ENCODE measurements at places on chromosomes 4 and X. TPM values are rescaled to one million over a fixed set of nuclear protein-coding genes. Genes with fewer than 3 reads are reported as not detected.

KLHL4 gene
- 0.30 TPM for polyA plus RNA-seq

GABRG1 gene
- polyA plus RNA-seq = not detected

GPR78 gene
- not detected for polyA plus RNA-seq

VCX gene
- polyA plus RNA-seq = not detected

CCKAR gene
- polyA plus RNA-seq = not detected

XAGE1A gene
- not detected for polyA plus RNA-seq

WDR17 gene
- polyA plus RNA-seq = not detected

POU4F2 gene
- not detected for polyA plus RNA-seq

NUDT11 gene
- polyA plus RNA-seq = 1.0 TPM

RAB40AL gene
- not detected for polyA plus RNA-seq

DNA sequence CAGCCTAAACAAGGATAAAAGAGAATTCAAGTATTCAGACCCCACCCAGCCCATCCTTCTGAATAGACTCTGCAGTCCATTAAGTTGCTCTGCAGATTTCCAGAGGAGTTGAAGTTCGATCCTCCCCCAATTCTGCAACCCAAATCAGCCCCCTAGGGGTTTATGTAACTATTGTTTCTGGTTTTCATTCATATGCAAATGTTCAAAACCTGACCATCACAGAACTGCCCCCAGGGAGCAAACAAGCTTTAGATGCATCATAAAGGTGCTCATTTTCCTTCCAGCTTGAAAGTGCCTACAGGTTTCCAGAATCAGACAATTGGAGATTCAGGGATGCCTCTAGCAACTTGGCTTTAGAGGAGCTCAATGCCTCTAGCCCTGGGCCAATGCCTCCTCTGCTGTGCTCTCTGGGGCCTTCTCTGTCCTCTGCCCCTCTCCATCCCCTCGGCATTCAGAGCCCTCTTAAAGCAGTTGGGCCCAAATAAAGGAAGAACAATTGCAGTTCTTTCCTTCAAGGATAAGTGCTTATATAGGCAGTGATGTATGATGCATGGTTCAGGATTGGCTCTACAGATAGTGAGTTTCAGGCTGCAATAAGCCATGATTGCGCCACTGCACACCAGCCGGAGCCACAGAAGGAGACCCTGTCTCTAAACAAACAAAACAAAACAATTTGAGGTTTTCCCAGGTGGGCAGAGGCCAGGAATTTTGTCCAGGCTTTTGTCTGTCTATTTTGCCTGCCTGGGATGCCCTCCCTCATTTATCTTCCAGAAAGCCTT, 23.5 kb upstream of the SPINK2 start:
- DNase-seq = no peak

- no peak for DNase-seq
These were observed 63.8 kb downstream of the PRDM5 start for GRCh38 chr4:120858776-120859175.

DNA sequence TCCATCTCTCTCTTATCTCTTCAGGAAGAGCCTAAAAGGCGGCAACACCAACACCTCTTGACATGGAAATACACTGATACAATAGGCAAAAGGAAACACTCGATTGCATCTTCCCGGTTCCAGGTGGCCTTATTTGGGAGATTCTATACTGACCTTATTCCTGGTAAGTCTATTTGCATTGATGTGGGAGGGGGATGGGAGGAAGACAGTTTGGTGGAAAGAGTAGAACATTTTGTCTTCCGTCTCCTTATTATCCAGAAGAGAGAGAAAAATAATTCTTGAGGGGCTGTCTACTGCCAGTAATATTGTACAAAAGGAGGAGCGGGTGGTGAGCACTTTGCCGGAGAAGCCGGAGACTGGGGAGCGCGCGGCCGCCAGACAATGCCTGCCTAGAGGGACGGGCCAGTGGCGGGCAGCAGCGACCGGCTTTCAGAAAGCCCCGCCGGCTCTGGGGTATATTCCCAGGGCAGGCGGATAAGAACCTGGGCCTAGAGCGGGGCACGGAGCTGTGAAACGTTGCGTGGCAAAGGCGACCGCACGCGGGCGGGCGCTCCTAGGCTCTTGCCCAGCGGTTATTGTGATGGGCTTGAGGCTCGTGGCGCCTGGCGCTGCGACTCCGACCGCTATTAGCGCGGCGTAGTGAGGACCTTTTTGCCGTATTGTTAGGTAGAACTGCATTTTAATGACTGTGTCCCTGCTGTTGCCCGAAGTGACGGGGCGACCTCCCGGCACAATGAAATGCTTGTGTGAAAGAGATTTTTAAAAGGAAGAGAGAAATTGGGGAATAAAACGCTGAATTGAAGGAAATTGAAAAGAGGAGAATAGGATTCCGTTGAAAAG, 518 bp downstream of the PRDM8 start:
- no peak for DNase-seq

- DNase-seq = no peak
These were observed 43.4 kb downstream of the SMARCAD1 start for GRCh38 chr4:94251094-94251493.

DNA sequence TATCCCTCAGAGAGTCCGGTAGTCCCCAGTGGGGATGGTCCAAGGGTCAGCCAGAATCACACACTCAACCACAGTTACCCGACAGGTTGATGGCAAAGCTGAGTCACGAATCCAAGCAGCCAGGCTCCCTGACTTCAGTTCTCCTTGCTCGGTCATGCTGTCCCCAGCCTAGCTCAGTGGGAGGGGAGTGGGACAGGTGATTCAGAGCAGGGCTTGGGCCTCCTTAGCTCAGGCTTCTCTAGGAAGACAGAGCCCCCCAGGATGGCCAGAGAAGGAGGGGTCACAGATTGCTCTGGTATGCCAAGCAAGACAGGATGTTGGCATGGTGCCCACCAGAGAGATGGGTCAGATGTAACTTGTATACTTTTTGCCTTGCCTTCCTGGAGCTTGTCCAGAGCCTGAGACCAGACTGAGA, 66.5 kb downstream of the EFNB1 start:
- DNase-seq = no peak

DNA sequence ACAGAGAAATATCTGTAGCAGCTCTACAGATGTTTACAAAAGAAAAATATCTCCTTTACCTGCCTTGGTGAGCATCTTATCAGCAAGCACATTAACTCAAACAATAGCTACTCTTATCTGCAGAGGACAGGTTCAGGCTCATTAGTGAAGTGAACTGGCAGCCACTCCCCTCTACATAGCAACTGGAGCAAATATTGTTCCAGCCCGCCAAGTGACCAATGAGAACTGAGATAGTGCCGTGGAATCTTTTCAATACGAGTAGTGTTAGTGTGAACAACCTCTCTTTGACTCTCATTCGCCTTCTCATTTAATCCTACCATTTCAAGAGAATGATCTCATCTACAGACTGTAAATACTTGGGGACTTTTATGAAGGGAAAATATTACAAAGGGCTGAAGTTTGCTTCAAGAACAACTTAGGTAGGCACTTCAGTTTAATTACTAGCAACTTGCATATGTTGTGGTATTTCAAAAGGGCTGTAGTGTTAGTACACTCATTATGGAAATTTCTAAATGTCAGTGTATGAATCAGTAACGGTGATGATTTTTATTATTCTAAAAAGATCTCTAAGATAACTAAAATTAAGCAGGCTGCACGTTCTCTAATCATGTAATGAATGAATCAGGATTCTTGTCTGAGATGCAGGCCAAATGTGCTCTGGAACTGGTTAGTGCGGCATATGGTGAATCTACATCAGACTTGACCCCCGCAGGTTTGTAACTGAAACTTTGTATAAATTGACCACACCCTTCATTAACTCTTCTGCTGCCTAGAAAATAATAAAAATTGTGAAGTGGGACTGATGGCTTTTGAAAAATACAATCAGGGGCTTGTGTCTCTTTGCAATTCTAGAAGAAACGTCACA, 72.4 kb downstream of the PALLD start:
- no peak for DNase-seq

DNA sequence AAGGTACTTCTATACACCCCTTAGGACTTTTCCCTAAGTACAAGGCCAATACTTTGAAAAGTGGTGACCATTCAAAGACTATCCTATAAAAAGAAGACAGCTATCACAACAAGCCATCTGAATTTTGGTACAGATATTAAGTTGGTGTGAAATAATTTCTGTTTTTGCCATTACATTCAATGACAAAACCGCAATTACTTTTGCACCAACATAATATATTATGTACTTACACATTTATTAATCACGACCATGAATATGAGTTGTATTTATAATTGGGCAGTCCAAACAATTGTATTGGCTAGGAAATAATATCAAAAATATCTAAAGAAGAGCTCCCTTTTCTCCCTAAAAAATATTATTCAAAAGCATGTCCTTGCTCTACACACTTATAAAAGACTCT, 215.7 kb downstream of the TMA16 start:
- DNase-seq = no peak

GRCh38 chr4:1249731-1250526, 999 bp upstream of the CTBP1 start:
- peak; percentile 53 for DNase-seq

GRCh38 chrX:120450163-120450562, 18.9 kb downstream of the LAMP2 start:
- DNase-seq = no peak

DNA sequence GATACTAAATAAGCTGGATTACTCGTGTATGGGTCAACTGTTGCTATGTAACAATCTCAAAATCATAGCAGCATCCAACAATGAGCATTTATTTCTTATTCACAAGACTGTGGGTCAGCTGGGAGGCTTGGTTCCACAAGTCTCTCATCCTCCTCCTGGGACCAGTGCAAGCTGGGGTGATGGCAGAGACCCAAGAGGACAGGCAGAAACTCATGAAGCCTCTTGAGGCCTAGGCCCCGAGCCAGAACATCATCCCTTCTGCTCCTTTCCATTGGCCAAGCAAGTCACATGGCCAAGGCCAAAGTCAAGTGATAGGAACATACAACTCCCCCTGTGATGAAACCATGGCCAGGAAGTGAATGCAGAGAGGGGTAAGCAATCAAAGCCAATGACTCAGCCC, 422.1 kb downstream of the BCOR start:
- no peak for DNase-seq

DNA sequence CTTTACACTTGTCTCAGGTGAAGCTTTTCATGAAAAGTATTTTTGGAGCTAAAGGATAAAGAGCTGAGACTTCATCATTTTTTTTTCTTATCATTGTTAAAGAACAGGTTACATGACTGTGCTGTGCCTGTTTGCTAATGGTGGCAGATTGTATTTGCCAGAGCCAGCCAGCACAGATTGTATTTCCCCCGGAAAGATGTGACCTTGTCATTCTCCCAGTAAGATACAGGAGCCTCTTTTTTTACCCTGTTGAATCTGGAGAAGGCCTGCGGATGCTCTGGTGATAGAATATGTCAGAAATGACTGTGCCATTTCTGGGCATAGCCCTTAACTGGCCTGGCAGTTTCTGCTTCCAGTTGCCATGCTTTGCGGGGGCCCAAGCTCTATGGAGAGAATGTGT, 91.9 kb downstream of the GPRIN3 start:
- no peak for DNase-seq

DNA sequence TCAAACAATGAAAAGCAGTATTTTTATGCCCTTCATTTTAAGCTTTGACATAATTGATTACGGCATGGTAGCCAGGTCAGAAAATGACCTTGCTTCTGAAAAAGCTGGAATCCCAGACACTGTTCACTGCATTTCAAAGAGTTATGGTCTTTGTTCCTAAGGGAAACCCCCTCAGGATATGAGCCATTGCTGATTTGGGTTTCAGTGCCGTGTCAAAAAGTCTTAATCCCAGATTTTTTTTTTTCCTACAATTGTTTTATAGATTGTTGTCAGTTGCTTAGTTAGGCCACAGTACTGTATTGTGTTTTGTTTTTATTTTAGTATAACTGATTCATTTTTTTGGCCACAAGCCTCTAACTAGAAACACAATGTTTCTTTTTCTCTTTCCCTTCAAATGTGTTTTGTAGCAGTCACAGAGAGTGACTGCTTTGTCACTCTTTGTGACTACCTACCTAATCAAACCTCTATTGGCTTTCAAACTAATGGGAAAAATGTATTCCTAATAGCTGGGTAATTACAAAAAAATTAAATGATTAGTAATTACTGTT, 10.3 kb downstream of the WDR44 start:
- DNase-seq = no peak

DNA sequence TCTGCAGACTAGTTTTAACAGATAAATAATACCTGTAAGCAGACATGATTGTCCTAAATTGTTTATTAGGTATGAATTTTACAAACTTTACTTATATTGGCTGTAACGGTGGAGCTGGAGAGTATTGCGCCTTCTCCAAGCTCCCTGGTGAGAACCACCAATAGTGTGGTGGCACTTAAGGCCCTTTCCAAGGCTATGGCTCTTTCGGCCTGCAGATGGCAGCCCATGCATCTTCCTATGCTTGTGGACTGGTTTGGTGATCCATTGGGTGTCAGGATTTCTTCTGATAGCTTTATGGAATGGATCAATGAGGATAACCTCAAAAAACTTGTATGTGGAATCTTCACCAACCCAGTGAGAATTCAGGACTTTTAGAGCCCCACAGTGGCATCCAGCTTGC, 7.8 kb downstream of the LARP1B start:
- no peak for DNase-seq

DNA sequence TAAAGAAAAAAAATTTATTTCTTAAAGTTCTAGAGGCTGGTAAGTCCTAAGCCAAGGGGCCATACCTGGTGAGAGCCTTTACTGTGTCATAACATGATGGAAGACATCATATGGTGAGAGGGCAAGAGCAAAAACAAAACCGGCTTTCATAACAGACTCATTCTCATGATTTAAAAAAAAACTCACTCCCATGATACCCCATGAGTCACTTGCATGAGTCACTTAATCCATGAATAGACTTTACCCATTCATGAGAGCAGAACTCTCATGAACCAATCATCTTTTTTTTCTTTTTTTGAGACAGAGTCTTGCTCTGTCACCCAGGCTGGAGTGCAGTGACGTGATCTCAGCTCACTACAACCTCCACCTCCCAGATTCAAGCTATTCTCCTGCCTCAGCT, 369.7 kb upstream of the DIAPH2 start:
- DNase-seq = no peak

- DNase-seq = no peak
These were observed 22.2 kb downstream of the LIN54 start for GRCh38 chr4:82988323-82988832.

- no peak for DNase-seq
These were observed 53.0 kb upstream of the MMAA start for GRCh38 chr4:145566086-145566708.

- DNase-seq = no peak
These were observed 95.4 kb upstream of the FRG1 start for GRCh38 chr4:189845145-189845846.

DNA sequence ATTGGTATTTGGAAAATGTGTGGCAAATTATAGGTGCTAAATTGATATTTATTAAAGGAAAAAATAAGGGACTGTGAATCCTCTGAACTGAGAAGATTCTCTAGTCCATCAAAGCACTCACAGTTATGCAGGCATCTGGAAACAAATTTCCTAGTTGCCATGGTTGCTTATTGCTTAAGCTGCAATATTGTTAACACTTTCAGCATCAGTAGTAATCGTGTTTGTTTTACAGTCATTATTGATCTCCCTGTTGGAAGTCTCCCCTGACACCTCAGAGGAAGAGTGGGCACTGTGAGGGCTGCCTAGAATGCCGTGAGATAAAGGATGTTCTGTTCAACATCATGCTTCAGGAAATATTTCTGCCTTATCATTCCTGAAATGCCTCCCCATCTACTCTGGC, 2004.3 kb upstream of the ADGRL3 start:
- no peak for DNase-seq

All from CD4-positive, alpha-beta memory T cell (primary cell).